ENCODE measurements at places on chromosomes 2 and 18. TPM values are rescaled to one million over a fixed set of nuclear protein-coding genes. Genes with fewer than 3 reads are reported as not detected.

ASNSD1 gene
- total RNA-seq, result 19.1 TPM

CFAP65 gene
- total RNA-seq, result 0.05 TPM

ASB3 gene
- total RNA-seq, result 5.2 TPM

KCNE4 gene
- 1.2 TPM for total RNA-seq

PRSS56 gene
- not detected for total RNA-seq

TUBA4B gene
- total RNA-seq, result not detected

DNA sequence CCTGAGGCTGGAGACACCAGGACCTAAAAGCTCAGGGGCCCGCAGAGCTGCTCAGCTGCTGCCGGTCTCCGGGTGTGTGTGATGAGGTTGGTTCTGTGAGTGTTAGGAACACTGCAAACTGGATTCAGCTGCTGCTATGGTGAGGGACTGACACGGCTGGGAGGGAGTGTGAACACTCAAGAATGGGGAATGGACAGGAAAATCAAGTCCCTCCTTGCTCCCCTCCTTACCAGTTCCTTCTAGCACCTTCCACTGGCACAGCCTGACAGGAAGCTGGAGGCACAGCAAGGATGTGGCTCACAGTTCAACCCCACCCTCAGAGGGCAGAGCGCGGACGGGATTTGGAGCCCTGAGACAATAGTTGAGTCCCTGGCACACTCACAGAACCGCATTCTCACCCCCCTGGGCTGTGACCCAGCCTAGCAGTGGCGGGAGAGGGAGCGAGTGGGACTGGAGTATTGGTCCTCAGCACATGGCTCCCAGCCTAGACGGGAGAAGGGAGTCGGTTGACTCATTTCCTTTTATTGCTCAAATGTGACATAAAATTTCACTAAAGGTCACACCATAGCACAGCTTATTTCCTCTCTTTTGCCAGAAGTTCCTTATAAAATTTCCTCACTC, 42.5 kb downstream of the LRRC30 start:
- DNase-seq, result peak; percentile 54

DNA sequence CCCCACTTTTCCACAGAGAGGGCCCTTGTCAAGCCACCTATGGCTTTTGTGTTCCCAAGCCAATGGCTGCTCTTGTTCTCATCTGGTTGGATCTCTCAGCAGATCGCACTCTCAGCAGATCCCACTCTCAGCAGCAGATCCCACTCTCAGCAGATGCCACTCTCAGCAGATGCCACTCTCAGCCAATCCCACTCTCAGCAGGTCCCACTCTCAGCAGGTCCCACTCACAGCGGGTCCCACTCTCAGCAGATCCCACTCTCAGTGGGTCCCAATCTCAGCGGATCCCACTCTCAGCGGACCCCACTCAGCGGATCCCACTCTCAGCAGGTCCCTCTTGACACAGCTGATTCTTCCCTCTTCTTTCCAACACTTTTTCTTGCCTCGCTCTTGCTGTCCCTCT, 59.3 kb upstream of the MGAT4A start:
- DNase-seq, result peak; percentile 12

GRCh38 chr2:80896576-80896975, 592.0 kb upstream of the LRRTM1 start:
- no peak for DNase-seq

DNA sequence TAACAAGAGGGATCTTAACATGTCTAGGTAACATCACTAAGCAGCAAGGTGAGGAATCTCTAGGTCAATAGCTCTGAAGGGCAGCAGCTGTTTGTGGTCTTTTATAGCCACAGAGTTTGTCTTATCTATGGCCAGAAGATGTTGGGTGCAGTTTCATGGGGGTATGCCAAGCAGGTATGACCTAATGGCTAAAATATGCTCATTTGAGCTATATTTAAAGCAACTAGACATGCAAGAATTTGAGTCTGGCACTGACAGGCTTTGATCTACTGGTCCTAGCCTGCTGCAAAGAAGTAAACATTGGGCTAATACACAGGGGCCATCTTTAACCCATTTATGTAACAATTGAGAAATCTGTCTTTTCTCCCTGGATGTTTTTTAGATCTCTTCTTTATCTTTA, 13.9 kb upstream of the UGP2 start:
- DNase-seq, result no peak

GRCh38 chr18:12726774-12727550, 24.1 kb downstream of the PSMG2 start:
- DNase-seq, result no peak

DNA sequence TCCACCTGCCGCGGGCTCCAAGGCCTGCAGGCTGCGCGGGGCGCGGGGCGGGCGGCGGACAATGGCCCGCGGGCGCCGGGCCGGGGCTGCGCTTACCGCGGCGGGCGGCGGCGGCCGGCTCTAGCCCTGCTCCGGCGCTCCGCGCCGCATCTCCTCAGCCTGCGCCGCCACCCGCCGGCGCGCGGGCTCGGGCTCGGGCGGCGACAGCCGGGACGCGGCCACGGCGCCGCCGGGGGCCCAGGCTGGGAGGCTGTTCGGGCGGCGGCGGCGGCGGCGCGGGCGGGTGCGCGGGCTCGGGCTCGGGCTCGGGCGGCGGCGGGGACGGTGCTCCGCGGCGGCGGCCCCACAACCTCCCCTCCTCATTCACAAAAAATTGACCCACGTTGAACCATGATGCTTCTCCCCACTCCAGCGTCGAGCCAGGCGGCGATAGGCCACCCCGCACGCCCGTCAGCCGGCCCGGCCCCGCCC, at the start of gene HDAC4:
Gene HDAC4, minus strand, starts transcription at position 425 of the 471 bp plus-strand sequence. CDS start 48,321 bp downstream, outside the sequence.
- no peak for DNase-seq

DNA sequence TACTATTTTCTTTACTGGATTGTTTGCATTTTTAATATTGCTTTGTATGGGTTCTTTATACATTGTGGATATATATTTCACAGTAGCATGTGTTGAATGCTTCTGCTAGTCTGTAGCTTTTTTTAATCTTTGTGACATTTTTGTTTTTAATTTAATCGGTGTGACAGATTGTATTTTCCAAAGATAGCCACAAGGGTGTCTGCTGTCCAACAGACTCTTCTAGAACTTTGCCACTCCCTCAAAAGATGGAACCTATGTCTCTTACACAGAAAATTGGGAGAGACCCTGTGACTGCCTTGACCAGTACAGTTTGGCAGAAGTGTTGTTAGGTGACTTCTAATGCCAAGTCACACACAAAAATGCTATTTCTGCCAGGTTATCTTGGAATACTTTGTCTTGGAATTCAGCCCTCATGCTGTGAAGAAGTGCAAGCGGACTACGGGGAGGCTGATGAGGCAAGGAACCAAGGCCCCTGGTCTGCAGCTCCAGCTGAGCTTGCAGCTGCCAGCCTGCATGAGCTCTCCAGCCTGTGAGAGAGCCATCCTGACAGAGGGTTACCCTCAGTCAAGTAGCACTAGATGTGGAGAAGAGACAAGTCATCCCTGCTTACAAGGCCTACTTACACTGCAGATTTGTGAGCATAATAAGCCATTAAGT, 110.8 kb downstream of the TDRD15 start:
- no peak for DNase-seq

DNA sequence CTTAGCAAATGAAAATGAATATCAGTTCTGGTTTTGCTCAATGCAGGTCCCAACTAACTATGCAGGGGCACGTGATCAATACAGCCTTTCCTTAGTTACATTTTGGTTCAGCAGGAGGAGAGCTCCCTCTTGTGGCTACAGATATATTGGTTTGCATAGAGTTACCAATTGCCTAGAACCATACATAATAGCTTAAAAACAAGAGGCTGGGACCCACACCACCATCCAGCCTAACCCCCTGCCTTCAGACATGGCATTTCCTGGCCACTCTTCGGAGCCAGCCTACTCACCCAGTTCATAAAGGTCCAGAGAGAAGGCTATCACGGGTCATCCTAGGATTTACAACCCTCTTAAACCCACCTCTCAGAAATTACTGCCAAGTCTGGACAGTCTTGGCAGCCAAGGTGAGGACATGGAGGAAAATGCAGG, 10.5 kb downstream of the CCDC93 start:
- DNase-seq, result no peak

DNA sequence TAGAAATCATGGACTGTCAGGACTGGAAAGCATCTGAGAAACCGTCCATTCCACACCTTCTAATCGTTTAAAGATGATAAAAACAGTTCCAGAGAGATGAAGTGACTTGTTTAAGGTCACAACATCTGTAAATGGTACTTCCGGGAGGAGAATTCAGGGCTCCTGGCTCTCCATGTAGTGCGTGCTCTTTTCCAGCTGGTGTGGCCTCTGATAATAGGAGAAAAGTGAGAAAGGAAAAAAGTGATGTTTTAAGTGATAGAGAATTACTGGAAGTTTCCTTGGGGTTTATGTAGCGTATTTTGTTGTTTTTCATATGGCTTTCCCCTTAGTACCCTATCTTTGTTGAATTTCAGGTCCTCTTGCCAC, 663 bp downstream of the C2orf49 start:
- DNase-seq, result no peak

DNA sequence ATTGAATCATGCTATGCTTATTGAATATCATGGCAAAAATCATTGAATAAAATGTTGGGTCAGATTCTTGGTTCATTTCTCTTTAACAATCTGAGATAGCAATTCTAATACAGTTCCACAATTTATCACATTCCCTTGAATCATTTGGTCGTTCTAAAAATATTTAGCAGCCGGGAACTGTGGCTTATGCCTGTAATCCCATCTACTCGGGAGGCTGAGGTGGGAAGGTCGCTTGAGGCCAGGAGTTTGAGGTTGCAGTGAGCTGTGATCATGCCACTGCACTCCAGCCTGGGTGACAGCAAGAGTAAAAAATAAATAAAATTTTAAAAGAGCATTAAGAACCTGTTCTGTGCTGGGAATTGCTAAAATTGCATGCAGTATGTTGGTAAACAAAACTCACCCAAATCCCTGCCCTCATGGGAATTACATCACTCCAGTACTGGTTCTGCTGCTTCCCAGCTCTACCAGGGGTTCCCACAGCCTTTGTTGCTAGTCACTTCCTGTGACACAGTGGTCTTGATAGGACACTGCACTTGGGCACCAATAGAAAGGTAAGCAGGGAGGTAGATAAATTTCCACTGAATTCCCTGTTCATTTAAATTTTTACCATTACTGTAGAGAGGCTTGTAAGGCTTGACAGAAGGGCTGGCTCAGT, 200.4 kb downstream of the CTNNA2 start:
- no peak for DNase-seq

DNA sequence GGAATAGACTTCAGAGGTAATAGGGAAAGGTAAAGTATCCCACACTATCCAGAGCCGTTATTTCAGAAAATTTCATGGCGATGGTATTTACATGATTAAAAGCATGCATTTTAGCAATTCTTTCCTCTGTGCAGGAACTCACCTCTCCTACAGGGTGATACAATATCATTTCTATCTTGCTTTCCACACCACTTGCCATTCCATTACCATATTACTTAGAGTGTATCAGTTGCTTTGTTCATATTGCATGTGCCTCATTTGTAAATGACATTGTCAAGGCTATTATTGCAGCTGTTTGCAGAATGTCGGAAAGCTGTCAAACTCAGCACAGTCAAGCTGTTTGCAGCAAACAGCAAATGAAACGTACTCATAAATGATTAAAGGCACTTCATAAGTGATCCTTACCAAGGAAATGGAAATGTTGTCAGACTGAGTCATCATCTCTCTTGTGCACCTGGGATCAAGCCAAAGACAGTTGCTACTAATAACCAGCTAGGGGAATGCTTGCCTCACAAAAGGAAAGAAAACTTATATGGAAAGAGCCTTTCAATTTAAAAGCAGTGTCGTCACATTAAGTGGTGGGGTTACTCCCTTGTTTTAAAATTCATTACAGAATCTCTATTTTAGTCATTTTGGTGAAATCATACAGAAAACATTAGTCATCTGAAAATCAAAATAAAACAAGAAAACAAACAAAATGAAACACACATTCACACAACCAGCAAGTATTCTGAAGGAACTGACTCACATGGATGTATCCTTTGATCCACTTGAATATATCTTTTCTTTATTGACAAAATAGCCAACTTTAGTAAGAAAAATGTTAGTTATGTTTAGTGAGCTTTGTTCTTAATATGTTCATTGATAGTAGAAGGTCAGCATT, 1064.1 kb upstream of the CNTNAP5 start:
- no peak for DNase-seq

- no peak for DNase-seq
These were observed 241.3 kb downstream of the PAX3 start for GRCh38 chr2:222057347-222058073.

GRCh38 chr2:75047992-75048625, 89.7 kb downstream of the POLE4 start:
- no peak for DNase-seq

DNA sequence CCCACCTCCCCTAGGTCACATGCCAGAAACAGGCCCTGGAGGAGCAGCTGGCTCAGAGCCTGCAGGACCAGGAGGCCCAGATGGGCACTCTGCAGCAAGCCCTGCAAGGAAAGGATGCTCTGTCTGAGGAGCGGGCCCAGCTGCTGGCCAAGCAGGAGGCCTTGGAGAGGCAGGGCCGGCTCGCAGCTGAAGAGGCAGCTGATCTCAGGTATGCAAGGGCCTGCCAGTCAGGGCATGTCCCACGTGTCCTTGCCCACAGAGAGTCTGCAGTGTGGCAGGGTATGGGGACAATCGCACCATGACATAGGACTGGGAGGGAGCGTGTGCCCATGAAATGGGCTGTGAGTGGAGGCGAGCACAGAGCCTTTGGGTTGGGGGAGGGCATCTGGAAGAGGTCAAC, 39.9 kb downstream of the CROCC2 start:
- DNase-seq, result peak; percentile 34

DNA sequence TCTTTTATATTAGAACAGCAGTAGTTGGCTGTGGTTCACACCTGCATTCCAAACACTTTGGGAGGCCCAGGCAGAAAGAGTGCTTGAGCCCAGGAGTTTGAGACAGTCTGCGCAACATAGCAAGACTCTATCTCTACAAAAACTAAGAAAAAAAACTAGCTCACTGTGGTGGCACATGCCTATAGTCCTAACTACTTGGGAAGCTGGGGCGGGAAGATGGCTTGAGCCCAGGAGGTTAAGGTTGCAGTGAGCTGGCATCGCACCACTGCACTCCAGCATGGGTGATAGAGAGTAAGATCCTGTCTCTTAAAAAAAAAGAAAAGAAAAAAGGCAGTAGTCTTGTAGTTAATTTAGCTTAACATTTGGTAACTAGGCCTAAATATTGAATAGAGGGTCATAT, 136.6 kb downstream of the AGPS start:
- DNase-seq, result no peak

- no peak for DNase-seq
These were observed 560.7 kb downstream of the DSC3 start for GRCh38 chr18:30481871-30482270.

All from left lobe of liver (tissue), 2 donors.